ENCODE measurements at places on chromosomes 5 and 9.

DNA sequence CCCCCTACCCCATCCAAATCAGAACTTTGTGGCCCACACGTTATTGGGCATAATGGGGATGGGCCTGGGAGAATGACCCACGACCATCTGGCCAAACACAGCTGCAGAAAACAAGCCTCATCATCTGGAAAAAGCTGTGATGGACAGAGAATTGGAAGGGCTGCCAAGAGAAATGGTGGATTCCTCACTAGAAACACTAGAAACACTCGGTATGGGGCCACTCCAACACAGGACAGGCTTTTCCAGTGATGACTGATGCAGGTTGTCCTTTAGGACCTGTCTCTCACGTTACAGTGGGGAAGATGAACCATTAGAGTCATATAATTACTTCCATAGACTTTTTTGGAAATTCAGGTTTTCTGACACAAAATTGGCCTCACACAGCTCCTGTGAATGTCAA lies 172.4 kb upstream of the TARS1 start:
- DNase-seq, result no peak

- DNase-seq, result no peak
Measured at GRCh38 chr5:65819905-65820240, 97.9 kb downstream of the NLN start.

DNA sequence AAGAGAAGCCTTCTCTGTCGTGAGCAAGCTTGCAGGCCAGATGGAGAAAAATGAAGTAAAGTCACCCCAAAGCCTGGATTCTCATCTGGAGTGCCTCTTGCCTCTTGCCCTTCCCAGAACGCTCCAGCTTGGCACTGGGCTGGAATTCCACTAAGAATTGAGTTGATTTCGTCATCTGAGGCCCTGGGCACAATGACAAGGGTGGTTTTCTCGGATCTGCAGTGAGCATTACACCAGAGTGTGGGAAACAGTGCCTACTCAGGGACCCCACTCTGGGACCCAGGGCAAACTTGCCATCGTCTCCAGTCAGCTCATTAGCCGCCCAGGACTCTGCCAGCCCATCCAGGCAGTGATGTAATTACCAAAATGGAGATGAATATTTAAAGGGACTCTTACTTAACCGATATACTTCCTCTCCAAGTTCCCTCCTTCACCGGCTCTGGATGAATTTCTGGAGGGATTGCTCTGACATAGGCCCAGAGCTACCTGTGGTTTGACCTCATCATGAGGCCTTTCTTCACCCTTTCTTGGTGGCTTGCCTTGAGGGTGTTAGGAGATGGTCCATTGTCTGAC lies 44.7 kb upstream of the LCP2 start:
- DNase-seq, result no peak

- DNase-seq, result no peak
Measured at GRCh38 chr5:83025690-83026478, 51.3 kb downstream of the TMEM167A start.

DNA sequence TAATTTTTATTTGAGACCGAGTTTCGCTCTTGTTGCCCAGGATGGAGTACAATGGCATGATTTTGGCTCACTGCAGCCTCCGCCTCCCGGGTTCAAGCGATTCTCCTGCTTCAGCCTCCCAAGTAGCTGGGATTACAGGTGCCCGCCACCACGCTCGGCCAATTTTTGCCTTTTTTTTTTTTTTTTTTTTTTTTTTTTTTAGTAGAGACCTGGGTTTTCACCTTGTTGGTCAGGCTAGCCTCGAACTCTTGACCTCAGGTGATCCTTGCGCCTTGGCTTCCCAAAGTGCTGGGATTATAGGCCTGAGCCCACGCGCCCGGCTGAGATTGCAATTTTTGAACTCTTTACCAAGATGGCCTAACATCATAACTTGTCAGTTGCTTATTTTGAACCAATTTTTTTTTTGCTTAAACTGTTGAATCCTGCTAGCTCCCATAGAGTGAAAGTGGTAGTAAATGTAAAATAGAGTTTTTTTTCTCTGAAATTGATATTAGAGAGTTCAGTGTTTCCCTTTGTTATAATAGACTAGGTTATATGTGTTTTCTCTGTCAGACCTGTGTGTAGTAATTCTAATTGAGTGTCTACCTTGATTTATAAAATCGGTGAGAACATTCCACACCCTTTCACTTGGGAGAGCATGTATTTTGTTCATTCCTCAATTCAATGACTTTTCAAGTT lies 3.8 kb downstream of the GPBP1 start:
- no peak for DNase-seq

DNA sequence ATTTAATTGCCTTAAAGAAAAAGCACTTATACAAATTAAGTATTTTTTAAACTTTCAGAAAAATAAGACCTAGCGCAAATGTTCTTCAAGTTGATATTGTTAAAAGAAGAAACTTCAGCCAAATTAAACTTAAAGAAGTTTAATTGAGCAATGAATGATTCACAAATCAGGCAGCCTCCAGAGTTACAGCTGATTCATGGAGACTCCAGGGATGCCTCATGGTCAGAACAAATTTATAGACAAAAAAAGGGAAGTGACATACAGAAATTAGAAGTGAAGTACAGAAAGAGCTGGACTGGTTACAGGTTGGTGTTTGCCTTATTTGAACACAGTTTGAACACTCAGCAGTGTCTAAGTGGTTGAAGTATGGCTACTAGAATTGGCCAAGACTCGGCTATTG lies 60.3 kb downstream of the CDKN2A start:
- DNase-seq, result no peak

- peak; percentile 45 for DNase-seq
Measured at GRCh38 chr5:52997424-52997823, 8.3 kb downstream of the ITGA2 start.
